ENCODE measurements at places on chromosomes 2 and 18.

DNA sequence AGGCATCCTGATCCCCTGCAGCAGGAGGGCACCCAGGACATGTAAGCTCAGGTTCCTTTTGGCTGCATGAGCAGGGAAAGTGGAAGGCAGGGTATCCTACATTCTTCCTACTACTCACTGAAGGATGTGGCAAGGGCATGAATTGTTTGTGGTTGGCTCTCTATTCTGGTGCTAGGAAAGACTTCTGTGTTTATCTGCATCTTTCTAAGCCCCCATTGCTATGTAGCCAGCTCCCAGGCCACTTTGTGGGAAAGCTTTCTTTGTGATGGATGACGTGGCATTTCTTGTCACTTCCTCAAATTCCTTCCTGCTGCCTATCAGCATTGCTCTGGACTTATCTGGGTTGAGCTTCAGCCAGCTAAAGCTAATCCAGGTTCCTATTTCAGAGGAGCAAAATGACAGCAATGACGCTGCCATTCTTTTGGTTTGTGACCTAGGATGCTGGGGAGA lies 46.2 kb downstream of the MEIS1 start:
- no peak for DNase-seq

- DNase-seq: no peak
Measured at GRCh38 chr2:37790019-37790418, 118.6 kb upstream of the CDC42EP3 start.

DNA sequence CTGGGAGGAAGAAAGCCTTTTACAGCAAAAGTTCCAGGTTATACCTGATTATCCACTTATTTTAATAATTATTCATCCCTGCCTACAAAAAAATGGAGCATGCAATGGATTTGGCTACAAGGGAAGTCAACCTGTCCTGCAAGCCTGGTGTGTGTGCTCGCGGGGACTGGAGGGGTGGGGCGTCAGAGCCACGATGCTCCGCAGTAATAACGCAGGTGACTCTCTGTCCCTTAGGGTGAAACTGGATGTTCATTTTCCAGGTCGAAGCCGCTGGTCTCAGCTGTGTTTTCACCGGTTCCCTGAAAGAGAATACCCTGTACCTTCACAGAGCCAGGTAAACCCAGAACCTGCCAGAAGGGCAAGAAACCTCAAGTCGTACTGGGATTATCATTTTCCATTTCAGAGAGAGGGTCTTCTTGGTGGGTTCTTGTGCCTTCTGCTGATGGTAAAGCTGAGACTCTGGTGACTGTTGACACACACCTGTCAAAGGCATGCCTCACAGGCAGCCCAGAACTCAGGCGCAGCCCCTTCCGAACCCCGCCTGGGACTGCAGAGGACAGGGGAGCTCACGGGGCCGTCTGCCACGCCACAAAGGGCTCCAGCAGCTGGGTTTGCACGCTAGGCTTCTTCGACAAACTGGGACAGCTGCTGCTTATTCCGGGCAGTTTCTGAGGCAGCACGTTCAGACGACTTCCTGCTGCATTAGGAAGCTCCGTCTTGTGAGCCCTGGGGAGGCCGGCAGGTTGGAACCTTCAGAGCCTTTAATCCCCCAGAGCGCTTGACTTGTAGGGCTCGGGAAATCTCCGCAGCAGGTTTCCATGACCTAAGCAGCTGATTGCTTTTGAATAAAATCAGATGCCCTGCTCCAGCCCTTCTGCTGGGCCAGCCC lies 58.6 kb downstream of the KCNG2 start:
- no peak for DNase-seq

- no peak for DNase-seq
Measured at GRCh38 chr2:25851740-25852503, 26.4 kb downstream of the ASXL2 start.

DNA sequence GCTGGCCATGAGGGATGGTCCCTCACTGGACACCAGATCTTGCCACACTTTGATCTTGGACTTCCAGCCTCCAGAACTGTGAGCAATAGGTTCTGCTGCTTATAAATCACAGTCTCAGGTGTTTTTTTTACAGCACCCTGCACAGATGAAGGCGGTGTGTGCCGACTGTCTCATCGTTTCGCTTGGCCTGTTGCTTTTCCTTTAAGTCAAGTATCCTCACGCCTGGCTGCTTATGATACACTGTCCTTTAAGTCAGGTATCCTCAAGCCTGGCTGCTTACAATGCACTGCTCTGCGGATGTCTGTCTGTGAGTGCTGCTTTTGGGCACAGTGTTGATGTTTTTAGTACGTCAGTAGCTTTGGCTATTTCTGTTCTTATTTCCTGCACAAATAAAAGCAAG lies 40.3 kb downstream of the SALL3 start:
- DNase-seq: no peak

DNA sequence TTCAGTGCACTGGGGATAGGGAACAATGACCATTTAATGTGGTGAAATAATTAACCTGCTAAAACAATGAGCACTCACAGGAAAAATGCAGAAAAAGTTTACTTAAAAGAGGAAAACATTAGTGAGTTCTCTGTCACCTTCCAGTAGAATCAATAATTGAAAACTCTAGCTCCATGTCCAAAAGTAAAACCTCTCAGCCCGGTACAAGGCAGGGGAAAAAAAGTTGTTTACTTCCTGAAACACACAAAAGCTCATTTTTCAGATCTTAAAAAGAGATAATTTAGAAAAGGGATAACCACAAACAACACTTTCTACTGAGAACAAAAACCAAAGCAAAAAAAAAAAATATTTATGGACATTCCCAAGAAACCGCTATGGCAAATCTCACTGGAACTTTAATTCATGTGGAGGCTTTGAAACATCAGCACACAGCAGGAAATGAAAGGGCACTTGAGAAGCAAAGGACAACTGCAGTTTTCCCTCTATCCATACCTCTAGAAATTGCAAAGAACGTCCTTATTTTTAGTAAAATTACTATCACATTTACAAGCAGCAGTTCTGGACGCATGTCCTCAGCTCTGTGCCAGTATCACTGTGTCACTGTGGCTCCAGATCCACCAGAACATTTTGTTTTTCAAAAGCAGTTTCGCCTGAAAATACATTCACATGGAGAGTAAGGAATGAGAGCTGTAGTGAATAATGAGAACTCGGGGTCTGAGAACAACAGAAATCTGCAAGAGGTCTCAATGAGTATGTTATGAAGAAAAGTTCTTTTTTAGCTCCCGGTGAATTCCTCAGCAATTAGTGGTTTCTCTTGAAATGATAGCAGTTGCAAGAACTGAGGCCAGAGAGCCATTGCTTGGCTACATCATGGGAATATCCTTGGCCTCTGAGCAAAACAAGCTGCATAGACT lies 44.7 kb upstream of the DNAH7 start:
- DNase-seq: no peak

DNA sequence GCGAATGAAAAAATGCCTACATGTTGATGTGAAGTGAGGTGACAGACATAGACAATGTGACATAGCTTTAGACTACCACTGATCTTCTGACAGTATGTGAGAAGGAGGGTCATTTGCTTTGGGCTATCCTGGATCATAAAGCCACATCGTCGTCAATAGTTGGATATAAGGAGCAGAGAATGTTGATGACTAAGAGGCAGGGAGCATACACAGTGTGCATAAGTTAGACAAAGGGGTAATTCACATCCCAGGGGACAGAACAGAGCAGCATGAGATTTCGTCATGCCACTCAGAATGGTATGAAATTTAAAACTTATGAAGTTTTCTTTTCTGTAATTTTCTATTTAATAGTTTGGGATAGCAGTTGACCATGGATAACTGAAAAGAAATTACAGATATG lies 403.2 kb downstream of the DSC3 start:
- DNase-seq: no peak

DNA sequence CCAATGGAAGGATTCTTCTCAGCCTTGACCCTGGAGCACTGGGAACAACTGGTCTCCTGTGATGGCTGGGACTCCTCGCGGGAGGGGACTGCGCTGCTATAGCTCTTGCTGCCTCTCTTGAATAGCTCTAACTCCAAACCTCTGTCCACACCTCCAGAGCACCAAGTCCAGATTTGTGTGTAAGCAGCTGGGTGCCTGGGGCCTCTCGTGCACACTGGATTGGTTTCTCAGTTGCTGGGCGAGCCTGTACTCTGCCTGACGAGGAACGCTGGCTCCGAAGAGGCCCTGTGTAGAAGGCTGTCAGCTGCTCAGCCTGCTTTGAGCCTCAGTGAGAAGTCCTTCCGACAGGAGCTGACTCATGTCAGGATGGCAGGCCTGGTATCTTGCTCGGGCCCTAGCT lies 28.8 kb downstream of the LIPG start:
- DNase-seq: no peak

GRCh38 chr2:20552847-20553246 lies 98.1 kb downstream of the HS1BP3 start:
- no peak for DNase-seq

DNA sequence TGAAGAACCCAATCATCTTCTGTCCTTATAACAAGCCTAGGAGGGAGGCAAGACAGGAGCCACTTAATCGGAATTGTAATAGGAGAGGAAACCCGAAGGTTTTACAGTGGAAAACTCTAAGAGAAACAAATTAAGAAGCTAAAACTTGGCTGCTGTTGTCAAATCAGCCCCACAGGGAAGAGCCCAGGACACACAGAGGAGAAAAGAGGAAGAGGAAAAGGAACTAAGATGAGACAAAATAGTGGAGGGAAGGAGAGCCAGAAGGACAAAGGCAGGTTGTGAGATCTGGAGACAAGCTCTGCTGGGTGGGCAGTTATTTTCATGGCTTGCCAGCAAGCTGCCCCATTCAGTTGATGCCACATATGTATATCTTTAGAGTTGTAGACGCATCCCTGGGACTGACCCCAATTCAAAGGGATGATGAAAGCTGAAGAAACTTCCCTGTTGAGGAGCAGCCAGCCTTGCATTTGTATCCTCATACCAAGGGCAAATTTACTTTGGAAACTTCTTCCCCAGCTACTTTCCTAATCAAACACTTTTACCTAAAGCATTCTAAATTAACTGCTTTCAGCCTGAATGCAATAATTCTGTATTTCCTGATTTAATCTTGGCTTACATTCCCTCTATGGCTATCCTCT lies 499.8 kb upstream of the MEIS1 start:
- no peak for DNase-seq

Data from stimulated activated CD8-positive, alpha-beta memory T cell treated with anti-CD3 and anti-CD28 coated beads, Interleukin-7, amount 100 ng/mL, for 24 hours (primary cell).